K562 (cell line): ENCODE measurements at places on chromosomes 1 and 21. TPM values are rescaled to one million over a fixed set of nuclear protein-coding genes. Genes with fewer than 3 reads are reported as not detected.

DNA sequence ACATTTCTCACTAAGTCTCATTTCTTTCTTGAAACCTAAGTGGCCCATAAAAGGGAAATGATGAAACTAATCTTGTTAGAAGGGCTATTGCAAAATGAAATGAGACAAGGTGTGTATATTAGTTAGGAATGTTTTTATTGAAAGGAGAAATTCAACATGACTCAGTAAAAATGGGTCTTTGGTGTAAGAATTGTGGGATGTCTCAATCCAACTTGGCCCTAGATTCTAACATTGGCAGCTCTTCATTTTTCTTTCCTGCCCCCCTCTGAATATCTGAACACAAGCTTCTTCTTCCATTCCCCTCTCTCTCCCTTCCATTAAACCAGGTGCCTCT lies 26.8 kb upstream of the TARBP1 start:
- no peaks in the 10 kb centered on the region for H3K36me3 ChIP-seq
- H3K27ac ChIP-seq = no peak overlapping the region
- H3K4me1 ChIP-seq = no peaks in the 10 kb centered on the region
- H3K27me3 ChIP-seq = no peaks in the 10 kb centered on the region
- no peak overlapping the region for H3K4me3 ChIP-seq
- DNase-seq = no peak

GRCh38 chr21:45825219-45825618 lies 156.4 kb upstream of the COL6A1 start:
- H3K27ac ChIP-seq = no peak overlapping the region
- no peaks in the 10 kb centered on the region for H3K36me3 ChIP-seq
- no peak overlapping the region for H3K4me3 ChIP-seq

- H3K27me3 ChIP-seq = no peaks in the 10 kb centered on the region
- H3K4me1 ChIP-seq = peaks cover 17% of the 10 kb centered on the region
- H3K27ac ChIP-seq = no peak overlapping the region
- no peak for DNase-seq
These were observed 8.8 kb upstream of the PEAR1 start for GRCh38 chr1:156884560-156885184.

- H3K27ac ChIP-seq = no peak overlapping the region
- DNase-seq = no peak
- H3K36me3 ChIP-seq = no peaks in the 10 kb centered on the region
- peaks cover 3% of the 10 kb centered on the region; the same call in 1 of the 2 replicates for H3K4me1 ChIP-seq
- H3K4me3 ChIP-seq = no peak overlapping the region
- H3K27me3 ChIP-seq = no peaks in the 10 kb centered on the region
These were observed 195.9 kb downstream of the TOMM20 start for GRCh38 chr1:234932511-234933430.

DNA sequence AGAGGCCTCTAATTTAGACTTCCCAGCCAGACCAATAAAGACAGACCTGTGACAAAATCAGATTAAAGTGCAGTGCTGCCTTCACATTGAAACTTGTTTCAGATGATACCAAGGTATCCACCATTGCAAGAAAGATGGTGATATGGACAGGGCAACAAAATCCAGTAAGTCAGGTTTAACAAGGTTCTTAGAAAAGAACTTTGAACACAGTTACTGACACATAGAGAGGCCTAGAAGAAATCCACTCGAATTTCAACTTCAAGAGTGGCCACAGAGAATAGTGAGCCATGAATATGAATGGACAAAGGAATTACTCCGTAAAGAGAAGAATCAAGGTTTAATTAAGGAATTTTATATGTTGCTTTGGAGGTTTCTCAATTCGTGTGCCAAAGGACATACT lies 230.4 kb downstream of the KCNT2 start:
- no peak for DNase-seq
- H3K4me3 ChIP-seq = no peak overlapping the region
- no peak overlapping the region for H3K27ac ChIP-seq

DNA sequence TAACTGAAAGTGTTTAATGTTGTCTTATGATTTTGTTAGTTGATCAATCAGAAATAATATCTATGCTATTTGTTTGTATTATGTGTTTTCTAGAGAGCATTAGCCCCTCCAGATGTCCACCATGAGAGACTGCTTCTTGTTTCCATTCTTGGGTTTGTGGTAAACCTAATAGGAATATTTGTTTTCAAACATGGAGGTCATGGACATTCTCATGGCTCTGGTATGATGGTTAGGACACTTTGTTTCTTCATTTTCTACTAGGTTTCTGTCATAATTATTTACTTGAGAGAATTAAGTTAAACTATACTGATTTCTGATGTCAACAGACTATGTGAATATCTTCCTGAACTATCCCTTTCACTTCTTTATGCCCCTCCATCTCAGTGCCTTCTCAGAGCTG lies 16.1 kb downstream of the SLC30A7 start:
- H3K4me3 ChIP-seq = no peak overlapping the region
- DNase-seq = no peak
- H3K36me3 ChIP-seq = peaks cover 76% of the 10 kb centered on the region
- no peaks in the 10 kb centered on the region for H3K27me3 ChIP-seq
- H3K27ac ChIP-seq = no peak overlapping the region
- no peaks in the 10 kb centered on the region for H3K4me1 ChIP-seq

GRCh38 chr1:30042438-30043147 lies 680.8 kb downstream of the MATN1 start:
- DNase-seq = no peak
- H3K27me3 ChIP-seq = no peaks in the 10 kb centered on the region
- no peaks in the 10 kb centered on the region for H3K4me1 ChIP-seq
- no peak overlapping the region for H3K4me3 ChIP-seq
- no peak overlapping the region for H3K27ac ChIP-seq

The OR2M4 gene
- not detected in 2 replicates for total RNA-seq

The FCRL4 gene
- not detected in 2 replicates for total RNA-seq
